GM12878 (cell line): ENCODE measurements at places on chromosomes 2 and 18. TPM values are rescaled to one million over a fixed set of nuclear protein-coding genes. Genes with fewer than 3 reads are reported as not detected.
A peak's percentile ranks its signal among the peaks of the same experiment; 100 is the strongest.

DNA sequence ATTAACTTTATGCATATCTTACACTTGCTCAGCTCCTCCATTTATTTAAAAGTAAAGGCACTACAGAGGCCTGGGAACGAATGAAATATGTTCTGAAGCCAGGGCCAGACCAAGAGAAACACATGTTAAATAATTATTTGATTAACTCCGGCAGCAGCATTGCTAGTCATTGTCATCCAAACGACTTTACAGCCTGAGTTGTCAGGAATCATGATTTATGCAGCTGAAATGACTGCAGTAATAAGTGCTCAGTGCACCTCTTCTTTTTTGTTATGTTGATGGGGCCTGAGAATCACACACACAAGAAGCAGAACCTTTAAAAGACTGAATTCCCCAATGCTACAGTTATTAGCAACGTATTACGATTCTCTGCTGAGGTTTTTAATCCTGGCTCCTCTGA is 58.9 kb downstream of the EPHA4 start:
- DNase-seq, result no peak

- no peak for DNase-seq
Observed at GRCh38 chr2:218270721-218271486, 585 bp downstream of the PNKD start.

DNA sequence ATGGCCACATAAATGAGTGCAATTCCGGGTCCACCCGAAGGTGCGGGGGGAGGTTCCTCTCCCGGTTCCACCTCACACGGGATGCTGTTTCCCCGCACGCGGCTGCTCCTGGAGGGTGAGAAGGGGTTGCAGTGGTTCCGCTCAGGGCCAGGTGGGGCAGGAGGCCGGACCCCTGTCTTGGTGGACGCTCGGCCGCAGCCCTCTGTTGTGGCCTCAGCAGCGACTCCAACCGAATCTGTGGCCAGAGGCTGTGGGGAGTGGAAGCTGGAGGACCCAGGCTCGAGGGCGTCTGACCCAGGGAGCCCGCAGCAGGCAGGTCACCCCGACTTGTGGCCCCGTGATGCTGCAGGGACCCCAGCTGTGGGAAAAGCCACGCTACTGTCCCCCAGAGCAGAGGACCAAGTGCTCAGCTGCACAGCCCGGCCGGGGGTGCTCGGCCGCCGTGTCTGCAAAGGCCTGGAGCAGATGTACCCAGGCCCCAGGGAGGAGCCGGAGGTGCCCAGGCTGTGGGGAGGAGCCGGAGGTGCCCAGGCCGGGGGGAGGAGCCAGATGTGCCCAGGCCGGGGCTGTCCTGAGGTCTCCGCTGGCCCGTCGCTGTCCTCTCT is 83.9 kb downstream of the RTP5 start:
- DNase-seq, result no peak

GRCh38 chr2:69043736-69044400 is 30.9 kb downstream of the ANTXR1 start:
- no peak for DNase-seq

GRCh38 chr2:216426938-216427337 is 14.7 kb downstream of the SMARCAL1 start:
- no peak for DNase-seq

DNA sequence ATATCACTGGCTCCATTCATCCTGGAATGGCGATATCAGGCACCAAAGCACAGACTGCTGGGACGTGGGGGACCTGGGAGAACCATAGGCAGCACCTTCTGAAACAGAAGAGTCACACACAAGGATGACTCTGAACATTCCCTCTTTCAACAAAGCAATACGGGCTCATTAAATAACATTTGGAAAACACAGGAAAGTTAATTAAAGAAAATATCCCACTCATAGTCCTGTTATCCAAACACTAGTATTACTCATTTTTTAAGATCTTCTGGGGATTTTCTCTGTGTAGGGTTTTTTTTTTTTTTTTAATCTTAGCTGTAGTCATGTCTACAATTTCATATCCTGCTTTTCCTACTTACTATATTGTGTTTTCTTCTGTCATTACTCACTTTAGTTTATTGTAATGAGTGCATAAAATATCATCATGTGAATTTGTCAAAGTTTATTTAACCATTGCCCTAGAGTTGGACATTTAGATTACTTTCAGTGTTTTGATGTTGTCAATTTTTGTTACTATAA is 70.0 kb upstream of the SP3 start:
- no peak for DNase-seq

- no peak for DNase-seq
Observed at GRCh38 chr2:100302585-100302892, 19.8 kb downstream of the LONRF2 start.

DNA sequence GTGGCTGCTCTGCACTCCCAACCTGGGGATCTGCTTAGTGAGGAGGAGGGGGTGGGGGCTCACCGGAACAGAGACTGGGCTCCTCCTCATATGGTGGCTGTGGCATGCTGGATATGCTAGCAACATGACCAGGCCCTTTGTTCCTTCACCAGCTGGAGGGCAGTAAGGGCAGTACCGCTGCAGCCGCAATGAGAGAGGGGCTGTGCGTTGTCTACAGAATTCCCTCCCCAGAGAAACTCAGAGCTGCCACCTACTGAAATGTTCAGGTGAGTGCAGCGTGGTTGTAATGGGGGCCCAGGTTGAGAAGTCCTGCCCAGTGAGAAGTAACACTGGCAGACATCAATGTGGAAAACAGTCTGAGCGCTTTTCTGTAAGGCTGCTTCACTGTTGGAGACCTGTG is 1211.9 kb upstream of the NXPH2 start:
- no peak for DNase-seq

DNA sequence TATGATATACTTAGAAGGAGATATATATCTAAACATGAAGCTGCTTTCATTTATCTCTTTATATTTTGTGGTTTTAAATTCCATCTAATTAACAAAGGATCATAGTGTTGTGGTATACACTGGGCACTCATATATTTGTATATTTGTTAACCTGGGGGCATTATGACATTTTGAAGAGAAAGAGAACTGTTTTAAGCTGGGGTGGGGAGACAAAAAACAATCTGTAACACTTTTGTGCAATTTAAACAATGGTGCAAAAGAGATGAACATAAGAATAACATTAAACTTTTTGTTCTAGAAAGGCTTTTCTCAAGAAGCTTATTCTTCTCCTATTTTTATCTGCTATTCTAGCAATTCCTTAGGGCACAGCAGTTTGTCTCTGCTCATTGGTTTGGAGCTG is 842.0 kb upstream of the CDH2 start:
- DNase-seq, result no peak

DNA sequence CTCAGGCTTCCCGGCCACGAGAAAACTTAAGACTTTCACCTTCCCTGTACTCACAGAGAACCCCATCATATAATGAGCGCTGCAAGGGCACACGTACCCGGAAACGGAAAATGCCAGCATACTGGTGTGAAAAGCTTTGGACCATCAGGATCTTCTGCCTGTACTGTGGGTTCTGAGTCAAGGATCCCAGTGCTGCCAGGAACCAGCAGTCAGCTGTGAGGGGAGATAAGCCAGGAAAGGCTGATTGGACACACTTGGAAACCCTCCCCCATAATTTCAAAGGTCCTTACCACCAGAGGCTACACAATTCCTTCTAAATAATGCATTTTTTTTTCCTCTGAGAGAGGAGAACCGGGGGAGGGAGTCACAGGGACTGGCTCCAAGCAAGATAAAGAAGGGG is 31.4 kb downstream of the CAPN13 start:
- DNase-seq, result no peak

DNA sequence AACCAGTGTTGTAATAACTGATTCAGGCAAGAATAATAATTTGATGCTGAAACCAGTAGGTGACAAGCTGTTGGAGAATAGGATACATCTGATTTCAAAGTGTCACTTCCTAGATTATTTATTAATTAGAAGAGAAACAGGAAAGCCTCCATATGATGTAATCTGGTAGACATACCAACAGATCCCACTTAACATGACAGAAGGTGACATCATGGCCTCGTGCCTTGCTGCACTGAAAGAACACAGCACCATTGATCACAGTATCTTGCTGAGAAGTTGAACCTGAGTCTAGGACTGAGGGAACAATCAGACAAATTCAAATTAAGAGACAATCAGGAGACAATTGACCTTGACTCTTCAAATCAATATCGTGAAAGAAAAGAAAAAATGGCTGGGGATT is 131.6 kb upstream of the DLGAP1 start:
- no peak for DNase-seq

DNA sequence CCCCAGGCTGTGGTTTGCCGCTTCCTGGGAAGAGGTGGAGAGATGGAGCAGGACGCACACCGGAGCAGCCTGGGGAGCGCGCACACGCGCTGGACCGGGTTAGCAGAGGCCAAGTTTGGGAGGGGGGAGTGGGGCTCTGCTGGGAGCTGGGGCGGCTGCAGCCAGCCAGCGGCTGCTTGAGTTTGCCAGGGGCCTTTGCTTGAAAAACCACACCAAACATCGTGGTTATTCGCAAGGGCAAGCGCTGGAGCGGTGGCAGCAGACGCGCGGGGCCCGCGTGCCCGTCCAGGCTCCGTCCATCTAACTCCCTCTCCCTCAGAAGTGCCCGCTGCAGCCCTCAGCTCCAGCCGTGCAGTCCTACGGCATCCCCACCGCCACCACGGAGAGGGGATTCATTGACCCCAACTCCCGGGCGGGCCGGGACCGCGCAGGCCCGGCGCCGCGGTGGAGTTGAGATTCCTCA is 4.6 kb downstream of the PTGR3 start:
- no peak for DNase-seq

GRCh38 chr2:101722864-101723263 is 25.4 kb downstream of the MAP4K4 start:
- DNase-seq, result no peak

- DNase-seq, result no peak
Observed at GRCh38 chr2:109721135-109721534, 73.0 kb upstream of the RGPD5 start.

- no peak for DNase-seq
Observed at GRCh38 chr2:159065891-159066290, 97.5 kb downstream of the TANC1 start.

GRCh38 chr2:202030691-202031090 is 3.0 kb upstream of the FZD7 start:
- no peak for DNase-seq

- no peak for DNase-seq
Observed at GRCh38 chr18:77197073-77197472, 52.6 kb upstream of the GALR1 start.

DNA sequence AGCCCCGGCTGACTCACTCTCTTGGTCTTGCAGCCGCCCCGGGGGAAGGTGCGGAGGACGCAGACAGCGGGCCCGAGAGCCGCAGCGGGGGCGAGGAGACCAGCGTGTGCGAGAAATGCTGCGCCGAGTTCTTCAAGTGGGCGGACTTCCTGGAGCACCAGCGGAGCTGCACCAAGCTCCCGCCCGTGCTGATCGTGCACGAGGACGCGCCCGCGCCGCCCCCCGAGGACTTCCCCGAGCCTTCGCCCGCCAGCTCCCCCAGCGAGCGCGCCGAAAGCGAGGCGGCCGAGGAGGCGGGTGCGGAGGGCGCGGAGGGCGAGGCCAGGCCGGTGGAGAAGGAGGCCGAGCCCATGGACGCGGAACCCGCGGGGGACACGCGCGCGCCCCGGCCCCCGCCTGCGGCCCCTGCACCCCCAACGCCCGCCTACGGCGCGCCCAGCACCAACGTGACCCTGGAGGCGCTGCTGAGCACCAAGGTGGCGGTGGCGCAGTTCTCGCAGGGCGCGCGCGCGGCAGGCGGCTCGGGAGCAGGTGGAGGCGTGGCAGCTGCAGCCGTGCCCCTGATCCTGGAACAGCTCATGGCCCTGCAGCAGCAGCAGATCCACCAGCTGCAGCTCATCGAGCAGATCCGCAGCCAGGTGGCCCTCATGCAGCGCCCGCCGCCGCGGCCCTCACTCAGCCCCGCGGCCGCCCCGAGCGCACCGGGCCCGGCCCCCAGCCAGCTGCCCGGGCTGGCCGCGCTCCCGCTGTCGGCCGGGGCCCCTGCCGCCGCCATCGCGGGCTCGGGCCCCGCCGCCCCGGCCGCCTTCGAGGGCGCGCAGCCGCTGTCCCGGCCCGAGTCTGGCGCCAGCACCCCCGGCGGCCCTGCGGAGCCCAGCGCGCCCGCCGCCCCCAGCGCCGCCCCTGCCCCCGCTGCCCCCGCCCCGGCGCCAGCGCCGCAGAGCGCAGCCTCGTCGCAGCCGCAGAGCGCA is 12.7 kb downstream of the SALL3 start:
- DNase-seq, result no peak

DNA sequence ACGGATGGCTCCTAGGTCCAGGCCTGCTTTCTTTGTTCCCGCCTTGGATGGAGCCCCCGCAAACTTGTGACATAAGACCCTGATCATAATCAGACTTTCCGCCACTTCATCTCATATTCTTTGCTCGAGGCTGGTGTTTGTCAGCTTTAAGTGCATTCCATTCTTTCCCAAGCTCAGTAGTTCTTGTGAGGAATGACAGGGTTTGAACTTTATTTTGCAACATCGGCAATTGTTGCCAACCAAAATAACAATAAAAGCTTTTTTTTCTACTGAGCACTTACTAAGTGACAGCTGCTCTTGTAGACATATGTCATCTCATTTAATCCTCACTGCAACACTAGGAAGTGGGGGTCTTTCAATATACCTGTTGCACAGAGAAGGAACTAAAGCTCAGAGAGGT is 178.8 kb upstream of the ST6GAL2 start:
- no peak for DNase-seq

DNA sequence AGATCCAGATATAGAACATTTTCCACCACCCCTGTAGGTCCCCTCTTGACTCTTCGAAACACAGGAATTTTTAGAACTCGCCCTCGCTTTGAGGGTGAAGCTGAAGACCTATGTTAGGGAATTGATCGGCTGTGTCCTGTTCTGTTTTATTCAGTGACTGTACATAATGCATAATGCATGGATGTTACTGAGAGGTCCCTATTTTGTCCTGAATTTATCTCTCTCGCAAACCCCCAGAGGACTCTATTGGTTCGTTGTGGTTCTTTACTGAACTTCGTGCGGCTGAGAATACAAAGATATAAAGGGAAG is 431 bp upstream of the EIF5B start:
- no peak for DNase-seq

- no peak for DNase-seq
Observed at GRCh38 chr2:230930928-230931555, 6.0 kb upstream of the GPR55 start.

DNA sequence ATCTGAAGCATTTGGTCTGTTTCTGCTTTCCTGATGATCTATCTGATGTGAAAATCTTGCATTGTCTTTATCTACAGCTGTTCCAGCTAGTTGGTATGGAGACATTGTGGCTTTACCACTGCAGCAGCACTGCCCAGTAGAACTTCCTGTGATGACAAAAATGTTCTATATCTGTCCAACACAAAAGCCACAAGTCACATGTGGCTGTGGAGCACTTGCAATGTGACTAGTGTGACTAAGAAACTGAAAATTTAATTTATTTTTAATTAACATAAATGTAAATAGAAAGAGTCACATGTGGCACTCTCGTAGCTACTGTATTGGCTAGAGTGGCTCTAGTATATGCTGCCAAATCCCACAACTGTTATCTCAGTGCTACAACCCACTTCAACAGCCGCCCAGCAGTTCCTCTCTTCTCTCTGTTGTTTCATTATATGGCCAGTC is 425.7 kb downstream of the SETBP1 start:
- DNase-seq, result peak; percentile 87

Gene SP5
- polyA plus RNA-seq, result not detected in 2 replicates

Gene HOXD9
- not detected in 2 replicates for polyA plus RNA-seq

Gene NR4A2
- polyA plus RNA-seq, result 0.15 and 0.32 TPM in 2 replicates

Gene HOXD8
- polyA plus RNA-seq, result not detected in 2 replicates

Gene CRIM1
- 0.28 and 0.42 TPM in 2 replicates for polyA plus RNA-seq

Gene M1AP
- polyA plus RNA-seq, result not detected in 2 replicates

Gene CHRND
- polyA plus RNA-seq, result not detected in 2 replicates

Gene AUP1
- polyA plus RNA-seq, result 188 and 204 TPM in 2 replicates

Gene CFAP65
- not detected in 2 replicates for polyA plus RNA-seq

Gene CDH7
- not detected in 2 replicates for polyA plus RNA-seq

Gene ZC3H8
- polyA plus RNA-seq, result 25.4 TPM in 2 replicates

Gene OXER1
- 5.3 and 5.4 TPM in 2 replicates for polyA plus RNA-seq

Gene GALNT3
- polyA plus RNA-seq, result 3.6 and 3.7 TPM in 2 replicates

Gene SH2D6
- 0.40 TPM in 1 of 2 replicates, not detected in the other for polyA plus RNA-seq
